ENCODE measurements at places on chromosomes 3 and 15.

DNA sequence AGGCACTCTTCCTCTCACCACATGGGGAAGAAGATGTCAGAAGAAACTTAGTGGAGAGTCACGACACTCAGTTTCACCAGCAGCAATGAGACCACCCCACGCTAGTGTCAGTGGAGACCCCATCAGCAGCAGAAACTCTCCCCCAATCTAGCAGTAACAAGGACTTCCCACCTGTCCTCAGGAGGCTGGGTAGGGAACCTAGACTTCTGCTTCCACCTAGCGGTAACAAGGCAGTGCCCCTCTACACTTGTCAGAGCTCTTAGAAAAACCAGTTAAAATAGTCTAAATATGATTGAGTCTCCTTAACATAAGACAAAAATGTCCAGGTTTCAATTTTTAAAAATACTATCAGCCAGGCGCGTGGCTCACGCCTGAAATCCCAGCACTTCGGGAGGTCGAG, 57.3 kb downstream of the TRAT1 start:
- DNase-seq, result no peak

GRCh38 chr3:103077910-103078309, 643.1 kb downstream of the ZPLD1 start:
- DNase-seq, result no peak

DNA sequence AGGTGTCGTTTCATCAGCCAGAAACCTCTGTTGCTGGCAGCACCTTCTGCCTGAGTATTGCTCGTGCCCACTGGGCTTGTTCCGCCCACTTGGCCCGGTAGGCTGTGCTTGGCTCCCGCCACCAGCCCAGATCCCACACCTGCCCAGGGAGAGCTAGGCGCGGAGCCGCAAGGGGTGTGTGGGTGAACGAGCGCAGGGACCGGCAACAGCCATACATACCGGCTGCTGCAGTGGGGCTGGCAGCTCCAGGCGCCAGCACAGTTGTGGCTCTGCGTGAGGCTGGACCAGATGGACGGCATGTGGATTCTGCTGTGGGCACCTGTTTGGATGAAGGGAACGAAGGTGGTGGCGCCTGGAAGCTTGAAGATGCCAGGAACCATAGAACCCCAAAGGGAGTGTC, 331.5 kb upstream of the MCTP2 start:
- DNase-seq, result no peak

- no peak for DNase-seq
Observed at GRCh38 chr3:60992395-60992794, 258.9 kb downstream of the FHIT start.

- DNase-seq, result no peak
Observed at GRCh38 chr15:50340416-50340815, 14.6 kb downstream of the GABPB1 start.

DNA sequence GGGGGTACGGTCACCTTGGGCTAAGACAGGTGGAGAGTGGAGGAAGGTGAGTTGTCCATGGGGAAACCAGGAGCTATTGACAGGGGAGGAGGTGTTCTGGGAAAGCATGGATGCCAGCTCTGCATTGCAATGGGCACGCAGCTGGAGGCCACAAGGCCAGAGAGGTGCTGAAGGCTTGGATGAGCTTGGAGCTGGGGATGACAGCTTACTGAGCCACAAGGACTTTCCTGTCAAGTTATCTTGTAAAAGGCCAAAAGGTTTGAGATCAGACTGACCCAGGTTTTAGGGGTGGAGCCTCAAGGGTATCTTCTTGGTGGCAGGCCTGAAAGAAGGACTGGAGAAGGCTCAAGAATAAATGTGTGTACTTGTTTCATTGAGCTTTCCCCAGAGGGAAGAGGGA, 115.2 kb downstream of the ASB7 start:
- no peak for DNase-seq

GRCh38 chr15:74326746-74327145, 40.7 kb downstream of the CYP11A1 start:
- DNase-seq, result no peak

- DNase-seq, result no peak
Observed at GRCh38 chr3:152497457-152497856, 228.7 kb downstream of the MBNL1 start.

- no peak for DNase-seq
Observed at GRCh38 chr15:42453826-42454225, 37.1 kb downstream of the ZNF106 start.

- DNase-seq, result no peak
Observed at GRCh38 chr15:51634591-51635198, 12.1 kb upstream of the DMXL2 start.

- no peak for DNase-seq
Observed at GRCh38 chr3:108486941-108487340, 23.5 kb downstream of the MYH15 start.

DNA sequence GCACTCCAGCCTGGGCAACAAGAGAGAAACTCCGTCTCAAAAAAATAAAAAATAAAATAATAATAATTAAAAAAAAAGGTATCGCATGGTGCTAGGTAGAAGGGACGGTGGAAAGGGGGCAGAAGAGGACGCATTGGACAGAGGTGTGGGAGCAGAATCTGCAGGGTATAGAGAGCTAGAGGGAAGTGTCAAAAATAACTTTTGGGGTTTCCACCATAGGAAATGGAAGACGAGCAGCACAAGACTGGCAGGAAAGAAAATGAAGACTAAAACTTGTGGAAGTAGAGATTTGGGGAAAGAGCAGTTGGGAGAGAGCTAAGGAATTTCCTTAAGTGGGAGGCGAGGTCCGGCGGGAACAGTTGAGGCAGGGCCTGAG, 585 bp upstream of the MKRN2 start:
- DNase-seq, result no peak

- DNase-seq, result no peak
Observed at GRCh38 chr3:184479426-184480126, 82.0 kb upstream of the EPHB3 start.

DNA sequence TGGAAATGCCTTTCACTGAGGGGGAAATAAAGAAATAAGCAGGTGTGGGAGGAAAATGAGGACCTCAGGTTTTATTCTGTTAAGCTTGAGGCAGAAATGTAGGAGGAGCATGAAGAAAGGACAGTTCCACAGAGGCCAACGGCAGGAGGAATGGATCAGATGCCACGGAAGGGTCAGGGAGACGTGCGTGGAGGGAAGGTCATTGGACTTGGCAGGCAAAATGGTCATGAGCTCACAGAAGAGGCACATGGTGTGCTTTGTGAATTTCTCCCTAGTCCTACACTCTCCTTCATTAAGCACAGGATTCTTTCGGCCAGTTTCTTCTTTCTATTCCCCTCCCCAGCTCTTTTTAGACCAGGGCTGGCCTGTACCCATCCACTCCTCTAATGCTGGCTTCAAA, 32.5 kb upstream of the THSD4 start:
- DNase-seq, result no peak

All from CD4-positive, CD25-positive, alpha-beta regulatory T cell (primary cell).